Activated CD4-positive, alpha-beta T cell treated with anti-CD3 and anti-CD28 coated beads, Interleukin-2, amount 50 U/mL, for 24 hours (primary cell): ENCODE measurements at places on chromosomes 7 and 10.

DNA sequence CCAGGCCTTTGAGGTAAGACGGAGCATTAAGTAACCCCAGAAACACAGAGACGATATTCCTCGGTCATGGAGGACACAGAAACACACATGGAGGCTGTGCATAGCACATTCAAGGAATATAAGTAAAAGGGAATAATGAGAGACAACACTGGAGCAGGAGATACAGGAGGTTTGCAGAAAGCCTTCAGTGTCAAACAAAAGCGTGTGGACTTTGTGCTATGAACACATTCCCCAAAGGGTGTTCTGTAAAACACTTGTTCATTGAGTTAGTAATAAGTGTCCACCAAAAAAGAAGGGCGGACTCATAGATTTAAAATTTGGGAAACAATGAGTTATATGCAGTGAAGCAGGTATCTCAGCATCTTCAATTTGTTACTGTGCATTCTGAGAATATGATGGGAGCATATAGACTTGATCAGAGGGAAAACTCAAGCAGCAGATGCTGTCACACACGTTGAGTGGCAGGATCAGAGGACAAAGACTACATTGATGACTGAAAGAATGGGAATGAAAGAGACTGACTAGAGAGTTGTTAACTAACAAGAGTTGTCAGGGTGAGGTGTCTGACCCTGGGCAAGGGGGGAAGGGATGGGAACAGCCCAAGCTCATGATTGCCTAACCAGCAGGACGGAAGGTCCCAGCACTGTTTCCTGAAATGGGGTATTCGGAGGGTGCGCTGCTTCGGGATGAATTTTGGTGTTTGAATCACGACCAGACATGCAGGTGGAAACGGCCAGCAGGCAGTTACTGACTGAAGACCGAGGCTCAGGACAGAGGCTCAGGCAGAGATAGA lies 85.2 kb upstream of the VIPR2 start:
- DNase-seq = no peak

GRCh38 chr7:81410471-81411117 lies 359.3 kb downstream of the HGF start:
- no peak for DNase-seq

DNA sequence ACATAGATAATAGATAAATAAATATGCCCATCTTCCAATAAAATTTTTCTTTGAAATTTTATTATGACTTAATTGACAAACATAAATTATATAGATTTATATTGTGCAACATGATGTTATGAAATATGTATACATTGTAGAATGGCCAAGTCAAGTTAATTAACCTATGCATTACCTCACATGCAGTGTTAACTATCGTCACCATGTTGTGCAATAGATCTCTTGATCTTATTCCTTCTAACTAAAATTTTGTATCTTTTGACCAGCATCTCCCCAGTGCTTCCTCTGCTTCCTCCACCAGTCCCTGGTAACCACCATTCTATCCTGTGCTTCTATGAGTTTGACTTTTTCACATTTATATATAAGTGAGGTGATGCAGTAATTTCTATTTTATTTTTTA lies 259.6 kb downstream of the SUGCT start:
- no peak for DNase-seq

- no peak for DNase-seq
Measured at GRCh38 chr7:130396109-130396508, 15.8 kb downstream of the CPA1 start.

- no peak for DNase-seq
Measured at GRCh38 chr7:44149571-44150465, 8.7 kb upstream of the MYL7 start.
